ENCODE measurements at places on chromosomes 6 and 20.
A peak's percentile ranks its signal among the peaks of the same experiment; 100 is the strongest.

DNA sequence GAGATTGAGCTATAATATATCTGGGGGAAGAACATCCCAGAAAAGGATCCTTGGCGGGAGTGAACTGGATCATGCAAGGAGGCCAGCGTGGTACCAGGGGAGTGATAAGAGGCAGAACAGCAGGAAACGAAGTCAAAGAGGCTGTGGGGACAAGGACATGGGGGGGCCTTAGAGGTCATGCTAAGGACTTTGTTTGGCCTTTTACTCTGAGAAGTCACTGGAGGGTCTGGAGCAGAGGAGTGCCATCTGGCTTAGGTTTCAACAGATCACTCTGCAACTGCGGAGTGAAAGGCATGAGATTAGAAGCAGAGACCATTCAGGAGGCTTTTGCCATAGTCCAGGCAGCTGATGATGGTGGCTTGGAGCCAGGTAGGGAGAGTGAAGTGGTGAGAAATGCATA is 24.3 kb downstream of the MRAP2 start:
- DNase-seq, result no peak

DNA sequence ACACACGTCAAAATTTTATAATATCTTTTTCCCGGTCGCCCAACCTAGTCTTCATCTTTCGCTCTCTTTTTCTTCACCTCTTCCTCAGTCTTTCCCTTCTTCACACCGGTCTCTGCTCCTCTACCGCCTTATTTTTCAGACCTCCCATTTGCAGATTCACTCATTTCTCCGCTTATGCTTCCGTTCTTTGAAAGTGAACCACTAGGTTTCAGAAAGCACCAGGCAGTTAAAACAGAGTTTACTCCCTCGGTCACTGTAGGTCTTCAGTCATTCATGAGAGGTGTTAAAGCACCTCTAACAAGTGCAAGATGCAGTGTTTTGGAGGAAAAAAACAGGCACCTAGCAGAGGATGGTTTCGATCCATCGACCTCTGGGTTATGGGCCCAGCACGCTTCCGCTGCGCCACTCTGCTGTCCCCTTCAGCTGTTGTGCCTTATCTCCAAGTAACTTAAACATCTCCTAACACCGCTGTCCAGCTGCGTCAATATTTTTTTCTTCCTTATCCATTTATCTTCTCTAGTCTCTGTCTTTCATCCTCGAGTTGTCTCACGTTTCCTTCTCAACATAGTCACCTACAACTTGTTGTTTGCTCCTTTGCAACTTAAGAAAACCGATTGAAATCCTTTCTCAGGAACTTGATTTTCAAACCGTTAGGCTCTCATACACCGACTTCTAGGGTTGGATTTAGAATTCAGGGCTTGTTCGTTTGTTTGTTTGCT is 119.7 kb upstream of the ZNF184 start:
- peak; percentile 17 for DNase-seq

DNA sequence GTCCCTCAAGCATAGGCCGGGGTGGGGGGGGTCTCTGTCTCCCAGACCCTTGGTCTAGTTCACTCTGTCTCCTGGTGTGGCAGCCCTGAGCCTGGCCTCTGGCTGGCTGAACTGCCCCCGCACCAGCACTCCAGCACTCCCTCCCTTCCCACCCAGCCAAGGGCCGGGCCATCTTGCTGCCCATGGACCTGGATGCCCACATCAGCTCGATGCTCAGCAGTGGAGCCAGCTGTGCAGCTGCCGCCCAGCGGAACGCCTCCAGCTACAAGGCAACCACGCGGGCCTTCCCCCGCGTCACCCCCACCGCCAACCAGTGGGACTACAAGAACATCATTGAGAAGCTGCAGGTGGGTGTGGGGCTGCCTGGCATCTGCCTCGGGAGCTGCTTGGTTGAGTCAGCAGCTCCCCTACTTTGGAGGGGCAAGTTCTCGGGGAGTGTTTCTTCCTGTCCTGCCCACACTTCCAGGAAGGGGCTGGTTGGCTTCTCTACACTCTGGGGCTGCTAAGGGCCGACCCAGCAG is 28.4 kb downstream of the UQCC2 start:
- DNase-seq, result no peak

DNA sequence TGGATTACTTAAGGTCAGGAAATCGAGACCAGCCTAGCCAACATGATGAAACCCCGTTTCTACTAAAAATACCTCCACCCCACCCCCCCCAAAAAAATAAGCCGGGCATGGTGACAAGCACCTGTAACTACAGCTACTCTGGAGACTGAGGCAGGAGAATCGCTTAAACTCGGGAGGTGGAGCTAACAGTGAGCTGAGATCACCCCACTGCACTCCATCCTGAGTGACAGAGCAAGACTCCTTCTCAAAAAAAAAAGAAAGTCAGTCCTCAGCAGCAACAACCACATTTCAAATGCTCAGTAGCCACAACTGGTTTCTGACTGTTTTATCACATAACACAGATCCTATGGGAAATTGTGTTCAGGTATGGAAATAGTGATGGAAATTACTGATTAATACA is 135.3 kb downstream of the HFE start:
- DNase-seq, result no peak

DNA sequence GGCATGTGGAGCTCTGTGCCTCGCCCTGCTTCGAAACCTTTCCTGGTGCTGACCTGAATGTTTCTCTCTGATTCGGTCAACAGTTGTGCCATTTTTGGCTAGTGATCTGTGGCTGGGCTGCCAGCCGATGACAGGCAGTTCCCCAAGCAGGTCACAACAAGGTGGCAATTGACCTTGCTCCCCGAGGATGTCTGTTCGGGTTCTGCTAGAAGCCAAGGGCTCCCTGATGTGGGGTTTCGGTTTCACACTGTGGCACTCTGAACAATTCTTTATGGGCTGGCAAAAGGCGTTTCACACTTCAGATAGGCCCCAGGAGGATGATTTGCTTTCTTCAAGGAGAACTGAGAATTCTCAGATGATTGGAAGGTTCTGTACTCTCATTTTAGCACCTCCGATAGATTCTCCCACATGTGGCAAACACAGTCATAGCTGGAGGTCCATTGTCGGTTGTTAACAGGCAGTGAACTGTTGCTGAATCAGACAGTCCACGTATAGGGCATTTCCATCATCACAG is 135.6 kb downstream of the SLC24A3 start:
- DNase-seq, result no peak

Measured in CD4-positive, alpha-beta T cell treated with Interleukin-1 beta for 1 hour (primary cell).